NCI-H1436 treated with DMSO at 0.1 percent for 48 hours (cell line): ENCODE measurements at places on chromosomes 2 and 18.
A peak's percentile ranks its signal among the peaks of the same experiment; 100 is the strongest.

- no peak for DNase-seq
Observed at GRCh38 chr18:61898640-61899101, 5.9 kb upstream of the RNF152 start.

DNA sequence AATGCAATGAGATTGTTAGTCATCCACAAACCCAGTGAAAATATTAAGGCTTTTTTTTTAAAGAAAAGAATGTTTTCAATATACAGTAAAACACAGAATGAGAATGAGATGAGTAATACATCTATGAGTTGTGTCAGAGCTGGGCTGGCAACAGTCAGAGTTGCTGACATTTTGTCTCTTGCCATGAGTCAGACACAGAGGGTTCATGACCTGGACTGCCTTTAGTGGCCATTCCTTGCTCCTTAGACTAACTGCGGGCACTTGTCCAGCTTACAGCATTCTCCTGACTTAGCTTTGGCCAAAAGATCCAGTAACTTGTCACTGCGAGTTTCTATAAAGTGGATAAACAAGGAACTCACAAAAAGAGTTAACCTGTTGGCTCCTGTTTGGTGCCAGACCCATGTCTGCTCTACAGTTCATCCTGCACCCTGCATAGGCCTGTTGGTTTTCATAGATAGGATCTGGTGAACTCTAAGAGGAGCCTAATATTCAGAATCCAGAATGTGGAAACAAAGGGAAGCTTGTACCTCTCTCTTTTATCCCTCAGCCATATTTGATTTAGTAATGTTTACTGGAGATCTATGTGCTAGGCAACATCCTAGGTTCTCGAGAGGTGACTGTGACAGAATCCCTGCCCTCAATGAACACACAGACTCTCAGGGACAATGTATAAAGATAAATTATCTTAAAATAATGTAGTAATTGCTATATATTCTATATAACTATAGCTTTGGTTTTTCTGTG, 391.5 kb upstream of the VWC2L start:
- no peak for DNase-seq

- DNase-seq, result no peak
Observed at GRCh38 chr2:12210016-12210933, 463.8 kb downstream of the LPIN1 start.

- no peak for DNase-seq
Observed at GRCh38 chr2:36277146-36277808, 78.3 kb upstream of the CRIM1 start.

GRCh38 chr2:115285416-115285815, 843.0 kb downstream of the DPP10 start:
- no peak for DNase-seq

DNA sequence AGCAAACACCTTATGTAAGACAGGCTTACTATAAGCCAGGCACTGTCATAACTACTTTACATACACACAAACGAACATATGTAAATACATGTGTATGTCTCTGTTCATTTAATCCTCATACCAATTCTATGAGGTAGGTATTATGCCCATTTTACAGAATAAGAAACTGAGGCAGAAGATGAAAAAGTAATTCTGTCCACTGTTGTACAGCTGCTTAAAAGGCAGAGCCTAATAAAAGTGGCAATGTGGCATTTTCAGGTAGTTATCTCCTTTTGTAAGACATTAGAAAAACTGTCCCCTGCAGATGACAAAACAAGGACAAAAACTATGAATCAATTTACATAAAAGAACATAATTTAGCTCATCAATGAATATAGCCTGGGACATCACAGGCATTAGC, 69.9 kb downstream of the PLEKHM3 start:
- DNase-seq, result no peak

GRCh38 chr2:232203166-232203891, 175.2 kb upstream of the ALPP start:
- no peak for DNase-seq

- DNase-seq, result no peak
Observed at GRCh38 chr18:9530226-9531009, 55.1 kb downstream of the RALBP1 start.

GRCh38 chr2:109160714-109161440, 31.9 kb downstream of the SH3RF3 start:
- DNase-seq, result no peak

GRCh38 chr18:49910019-49910418, 96.7 kb upstream of the ACAA2 start:
- DNase-seq, result no peak

DNA sequence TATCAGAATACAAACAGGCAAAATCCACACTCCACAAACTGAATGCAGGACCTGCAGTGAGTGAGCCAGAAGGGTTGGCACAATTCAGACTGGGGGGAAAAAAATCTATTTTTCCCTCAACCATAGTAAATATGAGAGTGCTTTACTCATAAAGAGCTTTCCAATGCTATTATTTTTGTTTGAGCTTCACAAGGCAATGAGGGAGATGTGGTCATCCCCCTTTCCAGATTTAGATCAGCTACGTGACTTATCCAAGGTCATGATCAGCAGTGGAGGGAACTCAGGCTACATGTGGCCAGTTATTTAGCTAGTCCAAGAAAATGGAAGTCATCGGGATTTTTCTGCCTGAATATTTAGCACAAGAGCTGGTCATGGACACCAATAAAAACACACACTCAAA, 120.4 kb upstream of the KLF7 start:
- no peak for DNase-seq

- no peak for DNase-seq
Observed at GRCh38 chr2:239585422-239585821, 184.6 kb upstream of the HDAC4 start.

GRCh38 chr2:222287862-222288479, 10.8 kb downstream of the PAX3 start:
- DNase-seq, result no peak

DNA sequence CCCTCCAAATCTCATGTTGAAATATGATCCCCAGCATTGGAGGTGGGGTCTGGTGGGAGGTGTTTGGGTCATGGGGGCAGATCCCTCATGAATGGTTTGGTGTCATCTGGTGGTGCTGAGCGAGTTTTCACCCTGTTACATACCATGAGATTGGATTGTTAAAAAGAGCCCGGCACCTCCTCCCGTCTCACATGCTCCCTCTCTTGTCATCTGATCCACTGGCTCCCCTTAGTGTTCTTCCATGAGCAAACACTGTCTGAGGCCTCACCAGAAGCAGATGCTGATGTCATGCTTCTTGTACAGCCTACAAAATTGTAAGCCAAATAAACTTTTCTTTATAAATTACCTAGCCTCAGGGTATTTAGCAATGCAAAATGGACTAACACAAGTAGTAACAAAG, 405.0 kb upstream of the SLC39A10 start:
- no peak for DNase-seq

GRCh38 chr2:46876741-46877384, 38.7 kb downstream of the MCFD2 start:
- no peak for DNase-seq

- no peak for DNase-seq
Observed at GRCh38 chr18:5817816-5818215, 77.5 kb downstream of the TMEM200C start.

DNA sequence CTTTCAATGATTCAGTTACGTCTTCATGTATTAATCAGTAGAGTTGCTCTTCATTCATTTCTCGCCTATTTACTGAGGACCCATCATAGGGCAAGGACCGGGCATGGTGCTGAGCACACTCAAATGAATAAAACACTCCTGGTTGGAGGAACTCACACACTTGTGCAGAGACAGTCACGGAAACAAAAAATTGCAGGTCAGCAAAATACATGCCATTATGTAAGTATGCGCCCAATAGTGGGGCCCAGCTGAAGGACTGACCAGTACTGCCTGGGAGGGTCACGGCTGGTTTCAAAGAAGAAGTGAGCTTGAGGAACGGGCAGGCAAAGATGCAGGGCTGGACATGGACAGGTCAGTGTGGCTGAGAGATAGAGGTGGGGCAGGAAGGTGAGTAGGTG, 102.9 kb downstream of the DDX1 start:
- no peak for DNase-seq

DNA sequence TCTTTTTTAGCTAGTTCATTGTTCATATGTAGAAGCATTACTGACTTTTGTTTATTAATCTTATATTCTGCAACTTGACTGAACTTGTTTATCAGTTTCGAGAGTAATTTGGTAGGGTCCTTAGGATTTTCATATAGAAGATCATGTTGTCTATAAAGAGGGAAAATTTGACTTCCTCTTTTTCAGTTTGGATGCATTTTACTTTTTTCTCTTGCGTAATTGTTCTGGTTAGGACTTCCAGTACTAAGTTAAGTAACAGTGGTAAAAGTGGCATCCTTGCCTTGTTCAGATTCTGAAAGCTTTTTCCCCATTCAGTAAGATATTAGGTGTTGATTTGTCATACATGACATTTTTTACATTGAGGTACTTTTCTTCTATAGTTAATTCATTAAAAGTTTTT, 726.0 kb downstream of the KCNJ3 start:
- DNase-seq, result no peak

DNA sequence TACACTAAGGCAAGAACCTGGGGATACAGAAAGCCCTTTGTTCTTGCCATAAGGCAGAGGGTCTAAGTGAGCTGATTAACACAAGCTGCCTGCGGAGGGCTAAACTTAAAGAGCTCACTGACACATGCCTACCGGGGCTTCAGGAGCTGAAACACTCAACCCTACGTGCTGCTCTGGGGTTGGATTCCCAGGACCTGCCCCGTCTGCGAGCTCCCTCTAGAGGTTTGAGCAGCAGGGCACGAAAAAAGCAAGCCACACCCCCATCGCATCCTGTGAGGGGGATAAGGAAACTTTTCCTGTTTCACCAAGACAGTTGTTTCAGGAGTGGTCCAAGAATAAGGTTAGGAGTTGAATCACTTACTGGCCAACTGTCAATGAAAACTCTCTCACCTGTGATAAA, 562.1 kb downstream of the TMX3 start:
- DNase-seq, result no peak

DNA sequence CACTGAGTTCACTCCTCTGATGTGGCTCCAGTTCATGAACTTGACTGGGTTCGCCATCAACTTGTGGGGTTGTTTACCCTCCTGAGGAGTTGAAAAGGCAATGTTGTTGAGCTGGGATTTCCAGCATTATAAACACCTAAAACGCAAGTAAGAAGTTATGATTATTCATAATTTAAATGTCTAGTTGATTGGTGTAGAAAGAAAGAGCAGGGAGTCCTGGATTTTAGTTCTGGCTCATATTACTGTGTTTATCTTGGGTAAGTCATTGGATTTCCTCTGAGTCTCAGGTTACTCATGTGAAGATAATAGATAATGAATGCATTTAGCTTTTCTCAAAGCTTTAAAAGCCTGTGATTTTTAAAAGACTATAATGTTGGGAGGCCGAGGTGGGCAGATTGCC, 438.0 kb upstream of the CDH20 start:
- peak; percentile 72 for DNase-seq

GRCh38 chr2:191481305-191482070, 196.4 kb upstream of the NABP1 start:
- no peak for DNase-seq

DNA sequence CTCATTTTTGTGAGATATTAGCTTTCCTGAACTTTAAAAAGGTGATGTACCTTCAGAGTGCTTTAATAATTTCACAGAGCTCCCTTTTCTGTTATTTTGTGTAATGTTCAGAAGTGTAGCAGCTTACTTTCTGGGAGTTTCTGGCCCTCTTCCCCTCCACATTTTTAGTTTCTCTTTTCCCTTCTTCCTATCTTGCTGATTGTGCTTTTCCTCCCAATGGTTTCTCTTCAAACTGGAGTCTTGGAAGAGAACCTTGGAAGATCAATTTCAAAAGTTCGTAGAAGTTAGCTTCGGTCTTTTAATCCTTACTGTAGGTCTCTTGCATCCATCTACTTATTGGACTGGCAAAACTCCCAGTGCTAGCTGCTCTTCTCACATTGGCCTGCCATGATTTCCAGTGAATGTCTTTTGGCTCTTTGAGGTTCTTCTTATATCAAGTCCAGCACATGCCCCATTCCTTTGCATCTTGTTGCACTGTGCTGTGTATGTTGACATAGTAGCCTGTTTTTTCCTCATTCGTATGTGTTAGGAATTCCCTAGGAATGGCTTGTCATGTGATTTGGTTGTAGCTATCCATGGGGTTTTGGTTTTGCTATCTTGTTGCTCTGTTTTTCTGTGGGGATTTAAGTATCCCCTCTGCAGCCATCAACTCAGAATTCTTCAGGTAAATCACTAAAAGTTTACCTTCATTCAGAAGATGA, 7.8 kb downstream of the CCNT2 start:
- no peak for DNase-seq

DNA sequence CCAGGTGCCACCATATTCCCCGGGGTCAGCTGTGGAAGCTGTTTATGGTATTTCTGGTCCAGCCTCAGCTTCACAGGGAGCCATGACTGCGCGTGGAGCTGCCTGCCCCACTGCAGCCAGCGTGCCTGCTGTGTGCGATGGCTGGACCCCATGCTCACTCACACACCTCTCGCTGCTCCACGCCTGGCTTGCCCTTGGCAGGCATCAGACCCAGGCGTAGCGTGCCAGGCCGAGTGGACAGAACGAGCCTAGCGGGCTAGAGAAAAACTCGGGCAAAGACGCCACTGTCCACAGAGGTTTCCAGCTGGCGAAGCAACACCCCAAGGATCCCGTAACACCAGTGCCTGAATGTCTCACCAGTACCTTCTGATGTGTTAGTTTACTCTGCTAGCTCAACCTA, 42.9 kb upstream of the PEX13 start:
- no peak for DNase-seq

- DNase-seq, result no peak
Observed at GRCh38 chr2:112784199-112785189, at the start of gene IL1A. Gene IL1A, minus strand, starts transcription at chr2:112784493. Its CDS starts 723 bp downstream, at chr2:112783770.
